ENCODE measurements at places on chromosomes 11 and 22.

DNA sequence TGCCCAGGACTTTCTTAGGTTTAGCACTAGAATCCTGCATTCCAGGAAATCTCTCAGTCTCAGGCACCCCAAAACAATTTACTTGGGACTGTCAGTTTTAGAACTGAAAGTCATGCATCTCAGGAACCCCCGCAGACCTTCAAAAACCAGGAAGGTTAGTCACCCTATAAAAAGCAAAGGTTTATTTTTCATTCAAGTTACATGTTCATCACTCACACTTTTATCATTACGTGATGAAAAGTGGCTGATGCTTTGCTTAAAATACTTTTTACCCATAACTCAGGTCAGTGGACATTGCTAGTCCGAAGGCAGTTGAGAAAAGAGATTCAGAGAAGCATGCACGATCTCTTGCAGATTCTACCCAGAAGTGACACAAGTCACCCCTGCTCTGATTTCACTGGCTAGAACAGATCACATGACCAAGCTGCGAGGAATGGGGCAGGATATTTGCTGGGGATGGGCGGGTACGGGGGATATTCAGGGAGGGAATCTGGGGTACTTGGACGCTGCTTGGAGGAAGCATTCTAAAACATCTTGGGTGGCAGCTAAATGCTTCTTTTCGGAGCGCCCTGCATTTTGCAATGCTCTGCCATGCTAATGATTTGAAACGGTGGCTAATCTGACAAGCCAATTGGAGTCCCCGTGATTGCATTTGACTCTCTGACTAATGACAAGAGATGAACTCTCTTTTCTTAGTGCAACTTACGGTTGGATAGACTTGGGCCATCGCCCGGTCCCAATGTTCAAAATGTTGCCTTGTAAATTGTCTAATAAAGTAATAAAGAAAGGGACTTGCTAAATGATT lies 110.2 kb downstream of the MIAT start:
- no peak for DNase-seq

GRCh38 chr11:86957976-86958646 lies 2.9 kb upstream of the FZD4 start:
- no peak for DNase-seq

- DNase-seq, result no peak
Observed at GRCh38 chr11:74288161-74288560, 23.3 kb downstream of the P4HA3 start.

- DNase-seq, result no peak
Observed at GRCh38 chr11:95907476-95907875, 16.4 kb downstream of the MTMR2 start.

GRCh38 chr11:43732225-43732624 lies 51.7 kb downstream of the HSD17B12 start:
- no peak for DNase-seq
